Dorsolateral prefrontal cortex (tissue), 122 donors: ENCODE measurements at places on chromosomes 11 and 22.

DNA sequence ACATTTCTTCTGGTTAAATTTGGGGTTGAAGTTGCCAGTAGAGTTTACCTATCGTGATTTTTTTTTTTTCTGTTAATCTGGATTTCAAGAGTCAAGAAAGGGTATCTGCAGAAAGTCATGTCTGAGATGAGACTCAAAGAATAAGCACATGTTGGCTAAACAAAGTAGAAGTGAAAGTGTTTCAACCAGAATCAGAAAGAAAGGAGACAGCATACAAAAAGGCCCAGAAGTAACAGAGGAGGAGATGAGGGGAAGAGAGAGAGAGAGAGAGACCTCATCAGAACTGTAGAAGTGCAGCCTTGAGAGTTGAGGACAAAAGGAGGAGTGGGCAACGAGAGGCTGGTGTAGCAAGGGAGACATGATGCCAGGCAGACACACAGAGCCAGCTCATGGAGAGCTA, 54.9 kb downstream of the SVIP start:
- DNase-seq = no peak

DNA sequence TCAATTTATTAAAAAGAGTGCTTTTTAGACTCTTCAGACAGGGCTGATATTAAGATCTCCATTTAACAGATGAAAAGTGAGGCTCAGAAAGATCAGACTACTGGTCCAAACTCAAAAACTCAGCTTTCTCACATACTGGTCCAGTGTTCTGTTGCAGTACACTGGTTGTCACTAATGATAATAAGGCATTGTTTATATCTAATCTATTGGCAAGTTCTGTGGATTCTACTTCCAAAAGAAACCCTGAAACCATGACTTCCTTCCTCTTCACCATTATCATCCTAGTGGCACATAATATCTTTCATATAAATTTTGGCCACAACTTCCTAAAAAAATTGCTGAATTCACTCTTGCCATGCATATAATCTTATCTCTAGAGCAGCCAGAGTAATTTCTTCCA, 36.9 kb downstream of the F2 start:
- no peak for DNase-seq

GRCh38 chr11:79049741-79050179, 391.1 kb downstream of the TENM4 start:
- DNase-seq = no peak

DNA sequence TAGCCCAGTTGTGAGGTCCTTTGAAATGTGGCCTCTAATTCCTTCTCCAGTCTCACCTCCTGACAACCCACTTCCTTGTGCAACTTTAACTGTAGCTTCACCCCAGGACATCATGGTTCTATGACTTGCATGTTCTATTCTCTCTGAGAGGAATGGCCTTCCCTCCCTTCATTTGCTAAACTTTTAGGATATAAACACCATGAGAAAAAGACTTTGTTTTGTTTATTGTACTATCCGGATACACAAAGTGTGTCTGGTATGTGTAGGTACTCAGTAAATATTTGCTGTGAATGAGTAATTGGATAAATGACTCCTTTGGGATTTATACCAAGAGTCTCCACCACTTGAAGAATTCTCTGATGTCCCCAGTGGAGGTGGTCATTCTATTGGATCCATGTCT, 547.6 kb downstream of the INSC start:
- DNase-seq = no peak

- no peak for DNase-seq
Observed at GRCh38 chr22:31508536-31508935, 12.2 kb downstream of the SFI1 start.

GRCh38 chr11:7515447-7515886, 1.7 kb downstream of the PPFIBP2 start:
- DNase-seq = no peak

DNA sequence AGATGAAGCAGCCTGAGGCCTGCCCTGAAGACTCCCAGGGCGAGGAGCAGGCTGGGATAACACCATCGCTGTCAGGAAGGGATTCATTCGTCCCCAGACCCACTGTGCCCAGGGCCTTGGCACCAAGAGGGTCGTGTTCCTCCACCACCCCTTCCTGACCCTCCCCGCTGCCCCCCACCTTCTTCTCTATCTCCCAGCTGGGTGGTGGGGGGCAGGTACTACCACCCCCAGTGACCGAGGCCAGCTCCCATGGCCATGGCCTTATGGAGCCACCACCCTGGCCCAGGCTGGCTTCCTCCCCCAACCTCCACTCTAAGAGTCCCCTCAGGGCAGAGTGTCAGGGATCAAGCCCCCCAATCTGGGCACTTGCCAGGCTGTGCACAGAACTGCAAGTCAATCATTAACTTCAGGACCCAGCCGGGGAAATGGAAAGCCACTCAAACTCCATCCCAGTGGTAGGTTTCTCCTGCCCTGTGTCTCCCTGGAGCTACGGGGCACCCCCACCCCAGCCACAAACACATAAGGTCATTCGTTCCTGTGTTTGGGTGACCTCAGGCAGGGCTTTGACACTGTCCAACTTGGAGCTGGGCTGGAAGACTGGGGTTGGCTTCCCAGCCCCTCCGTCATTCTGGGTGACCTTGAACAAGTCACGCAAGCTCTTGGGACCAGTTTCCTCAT, 33.3 kb upstream of the WNT11 start:
- no peak for DNase-seq

DNA sequence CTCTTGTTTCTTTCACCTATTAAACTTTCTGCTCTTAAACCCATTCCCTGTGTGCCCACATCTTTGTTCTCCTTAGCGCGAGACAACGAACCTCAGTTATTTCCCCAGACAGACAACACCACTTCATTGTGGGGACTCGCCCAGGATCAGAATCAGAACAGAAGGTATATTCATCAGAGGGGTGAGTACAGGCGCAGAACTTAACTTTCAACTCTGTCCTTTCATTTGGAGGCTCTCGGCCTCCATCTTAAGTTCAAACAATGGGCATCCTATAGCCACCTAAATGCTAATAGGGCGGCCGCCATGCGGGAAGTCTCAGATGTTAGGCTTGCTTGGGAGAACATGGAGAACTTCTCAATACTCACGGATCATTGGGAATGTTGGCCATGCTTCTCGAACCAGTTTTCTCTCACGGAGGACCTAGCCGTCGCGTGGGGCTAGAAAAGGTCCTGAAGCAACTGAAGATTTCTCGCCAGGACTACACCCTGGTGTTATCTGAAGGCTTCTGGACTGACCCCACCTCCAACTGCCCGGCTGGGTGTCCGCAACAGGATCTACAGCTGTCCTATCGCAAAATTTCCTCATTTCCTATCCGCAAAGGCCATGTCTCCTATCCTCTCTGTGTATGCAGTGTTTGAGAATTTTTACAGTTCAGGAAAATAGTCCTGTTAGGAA, 13.4 kb upstream of the HYLS1 start:
- no peak for DNase-seq

GRCh38 chr11:469684-470560, 19.8 kb downstream of the PTDSS2 start:
- DNase-seq = peak; percentile 81

DNA sequence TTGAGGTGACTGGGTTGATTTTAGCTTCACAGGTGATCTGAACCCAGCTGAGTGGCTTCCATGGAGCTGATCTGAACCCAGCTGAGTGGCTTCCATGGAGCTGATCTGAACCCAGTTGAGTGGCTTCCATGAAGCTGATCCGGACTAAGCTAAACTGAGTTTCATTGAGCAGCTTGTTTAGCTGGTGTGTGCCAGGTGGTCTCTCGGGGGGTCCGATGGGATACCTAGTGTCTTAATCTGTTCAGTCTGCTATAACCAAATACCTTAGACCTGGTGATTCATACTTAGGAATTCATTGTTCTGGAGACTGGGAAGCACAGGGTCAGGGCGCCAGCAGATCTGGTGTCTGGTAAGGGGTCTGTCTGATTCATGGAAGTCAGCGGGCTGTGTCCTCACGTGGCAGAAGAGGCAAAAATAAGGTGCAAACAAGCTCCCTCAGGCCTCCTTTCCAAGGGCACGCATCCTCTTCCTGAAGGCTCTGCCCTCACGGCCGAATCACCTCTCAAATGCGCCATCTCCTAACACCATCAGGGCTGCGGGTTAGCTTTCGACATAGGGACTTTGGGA, 52.5 kb upstream of the KCNQ1OT1 start:
- DNase-seq = no peak

GRCh38 chr22:32232191-32232830, 22.8 kb downstream of the SLC5A4 start:
- no peak for DNase-seq

- DNase-seq = no peak
Observed at GRCh38 chr22:50217543-50218152, 16.8 kb downstream of the SELENOO start.

DNA sequence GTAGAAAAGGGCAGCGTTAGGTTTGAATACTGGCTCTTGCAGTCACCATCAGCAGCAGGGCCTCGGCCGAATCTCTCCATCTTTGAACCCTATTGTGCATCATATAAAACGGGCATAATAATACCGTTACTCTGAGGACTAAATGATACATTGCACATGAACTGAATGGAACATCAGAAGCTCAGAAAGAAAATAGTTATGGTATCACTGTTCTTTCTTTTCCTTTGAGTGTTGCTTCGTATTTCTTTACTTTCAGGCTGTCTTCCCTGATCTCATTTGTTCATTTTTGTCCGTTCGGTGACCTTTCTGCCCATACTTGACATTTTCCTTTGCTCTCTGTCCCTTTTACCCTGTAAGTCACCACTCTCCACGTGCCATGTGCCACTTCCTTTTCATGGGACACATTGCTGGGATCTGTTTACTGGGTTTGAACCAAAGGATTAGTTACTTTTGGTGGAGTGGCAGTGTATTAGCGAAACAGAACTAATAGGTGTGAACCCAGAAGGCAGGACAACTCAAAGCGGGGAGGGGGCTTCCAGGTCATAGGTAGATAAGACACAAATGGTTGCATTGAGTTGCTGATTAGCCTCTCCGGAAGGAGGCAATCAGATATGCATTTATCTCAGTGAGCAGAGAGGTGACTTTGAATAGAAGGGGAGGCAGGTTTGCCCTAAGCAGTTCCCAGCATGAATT, 717 bp upstream of the ZNF202 start:
- DNase-seq = no peak

DNA sequence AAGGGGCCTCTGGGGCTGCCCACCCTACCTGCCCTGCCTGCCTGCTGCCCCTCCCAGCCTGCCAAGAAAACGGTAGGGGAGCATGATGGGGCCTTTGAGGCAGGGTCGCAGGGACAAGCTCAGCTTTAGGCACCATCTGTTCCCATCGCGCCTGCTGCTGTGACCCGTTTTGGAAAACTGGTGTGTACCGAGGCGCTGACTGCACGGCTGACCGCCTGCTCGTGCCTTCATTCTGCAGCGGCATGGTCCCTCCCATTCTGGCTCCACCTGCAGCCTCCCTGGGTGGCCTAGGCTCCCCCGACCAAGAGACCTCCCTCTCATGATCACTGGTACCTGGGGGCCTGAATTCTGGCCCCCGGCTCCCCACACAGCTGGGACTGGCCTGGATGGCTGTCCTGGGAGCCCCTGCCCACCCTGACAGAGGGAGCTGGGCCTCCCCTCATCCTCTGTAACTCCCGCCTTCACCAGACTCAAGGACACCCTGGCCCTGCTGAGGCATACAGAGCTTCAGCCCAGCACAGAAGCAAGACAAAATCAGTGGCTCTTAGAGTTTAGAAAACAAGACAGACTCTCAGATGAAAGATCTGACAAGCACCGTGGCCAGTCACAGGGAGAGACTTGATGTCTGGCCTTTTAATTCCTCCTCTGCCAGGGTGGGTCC, 6.5 kb upstream of the MYRF start:
- no peak for DNase-seq

DNA sequence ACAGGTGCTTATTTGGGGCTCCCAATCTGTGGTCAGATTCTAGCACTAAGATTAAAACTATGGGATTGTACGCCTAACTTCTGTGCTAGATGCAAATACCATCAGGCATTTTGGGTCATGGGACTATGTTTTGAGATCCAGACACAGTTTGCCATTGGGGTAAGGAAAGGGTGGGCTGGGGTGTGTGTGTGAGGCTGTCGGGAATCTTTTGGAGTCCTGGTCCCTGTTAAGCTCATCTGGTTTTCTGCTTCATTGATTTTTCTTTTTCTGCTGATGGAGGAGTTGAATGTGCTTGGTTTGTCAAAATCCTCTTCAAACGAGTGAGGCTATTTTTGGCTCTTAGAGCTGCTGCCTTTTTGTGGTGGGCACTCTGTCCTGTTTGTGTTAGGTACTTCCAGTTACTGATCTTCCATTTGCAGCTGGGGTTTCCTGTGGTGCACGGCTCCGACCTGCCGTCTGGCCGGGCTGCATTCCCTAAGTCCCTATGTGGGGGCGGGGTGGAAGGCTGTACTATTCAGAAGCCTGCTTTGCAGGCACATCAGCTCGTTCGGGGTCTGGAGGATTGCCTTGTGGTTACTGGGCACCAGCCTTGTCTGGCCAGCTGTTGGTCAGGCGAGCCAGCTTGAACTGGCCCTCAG, 2.9 kb downstream of the BCR start:
- DNase-seq = peak; percentile 85

- no peak for DNase-seq
Observed at GRCh38 chr11:12695873-12696272, 21.7 kb downstream of the TEAD1 start.

GRCh38 chr11:25633230-25633629, 698.7 kb upstream of the ANO3 start:
- DNase-seq = no peak

GRCh38 chr22:19812910-19813309, 41.8 kb downstream of the GNB1L start:
- DNase-seq = no peak

- peak; percentile 34 for DNase-seq
Observed at GRCh38 chr11:2586087-2586792, 113.6 kb downstream of the KCNQ1OT1 start.

GRCh38 chr11:88770475-88771079, 295.2 kb downstream of the GRM5 start:
- no peak for DNase-seq

GRCh38 chr11:122853971-122854446, 15.7 kb downstream of the CRTAM start:
- no peak for DNase-seq

GRCh38 chr11:125773516-125773915, 5.1 kb downstream of the PATE2 start:
- DNase-seq = no peak

DNA sequence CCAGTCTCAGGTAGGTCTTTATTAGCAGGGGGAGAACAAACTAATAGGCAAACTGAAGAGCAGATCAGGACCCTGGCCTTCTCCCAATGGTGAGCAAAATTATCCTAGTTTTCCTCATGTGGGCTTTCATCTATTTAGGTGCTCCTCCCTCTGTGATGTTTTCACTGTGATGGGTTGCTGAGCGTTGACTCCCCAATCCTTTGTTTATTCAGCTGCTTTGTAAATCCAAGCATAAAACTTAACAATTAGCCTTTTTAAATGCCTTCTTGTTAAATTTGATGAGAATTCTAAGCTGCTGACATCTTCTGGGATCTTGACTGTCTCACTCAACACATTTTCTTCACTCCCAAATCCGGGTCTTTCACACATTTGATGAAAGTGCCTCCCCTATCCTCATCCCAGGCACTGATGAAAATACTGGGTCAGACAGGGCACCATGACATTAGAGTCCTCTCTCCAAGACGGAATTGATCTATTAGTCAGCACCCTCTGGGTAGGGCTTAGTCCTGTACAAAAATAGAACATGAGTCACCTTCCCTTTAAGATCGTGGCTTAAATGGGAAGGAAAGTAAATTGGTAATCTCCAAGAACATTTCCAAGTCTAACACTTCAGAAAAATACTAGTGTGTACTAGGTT, 199.3 kb upstream of the ISX start:
- DNase-seq = no peak

GRCh38 chr22:42947211-42947990, 67.5 kb downstream of the PACSIN2 start:
- peak; percentile 79 for DNase-seq
